Myocyte (in vitro differentiated cells): ENCODE measurements at places on chromosomes 5 and 9.

GRCh38 chr9:109017061-109017460 lies 3.8 kb upstream of the CTNNAL1 start:
- DNase-seq: no peak

DNA sequence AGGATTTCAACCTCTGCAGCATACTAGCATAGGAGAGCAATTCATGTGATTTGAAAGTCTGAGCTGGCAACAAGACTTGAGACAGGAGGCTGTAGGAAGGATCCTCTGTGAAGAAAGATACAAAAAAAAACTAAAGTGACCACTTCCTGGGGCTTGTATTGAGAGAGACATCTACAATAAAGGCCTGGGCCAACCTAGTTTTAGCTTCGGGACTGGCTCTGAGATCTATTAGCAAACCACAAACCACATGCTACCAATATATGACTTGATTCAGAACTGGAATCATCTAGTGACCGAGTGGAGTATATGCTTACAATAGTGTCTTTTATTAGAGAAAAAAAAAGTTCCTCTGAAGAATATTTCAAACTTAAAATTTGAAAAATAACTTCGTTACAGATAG lies 1448.9 kb upstream of the CDH6 start:
- DNase-seq: no peak

GRCh38 chr5:140647042-140647419 lies 399 bp downstream of the NDUFA2 start:
- DNase-seq: no peak

GRCh38 chr5:6510132-6510531 lies 61.5 kb downstream of the UBE2QL1 start:
- peak; percentile 45 for DNase-seq

DNA sequence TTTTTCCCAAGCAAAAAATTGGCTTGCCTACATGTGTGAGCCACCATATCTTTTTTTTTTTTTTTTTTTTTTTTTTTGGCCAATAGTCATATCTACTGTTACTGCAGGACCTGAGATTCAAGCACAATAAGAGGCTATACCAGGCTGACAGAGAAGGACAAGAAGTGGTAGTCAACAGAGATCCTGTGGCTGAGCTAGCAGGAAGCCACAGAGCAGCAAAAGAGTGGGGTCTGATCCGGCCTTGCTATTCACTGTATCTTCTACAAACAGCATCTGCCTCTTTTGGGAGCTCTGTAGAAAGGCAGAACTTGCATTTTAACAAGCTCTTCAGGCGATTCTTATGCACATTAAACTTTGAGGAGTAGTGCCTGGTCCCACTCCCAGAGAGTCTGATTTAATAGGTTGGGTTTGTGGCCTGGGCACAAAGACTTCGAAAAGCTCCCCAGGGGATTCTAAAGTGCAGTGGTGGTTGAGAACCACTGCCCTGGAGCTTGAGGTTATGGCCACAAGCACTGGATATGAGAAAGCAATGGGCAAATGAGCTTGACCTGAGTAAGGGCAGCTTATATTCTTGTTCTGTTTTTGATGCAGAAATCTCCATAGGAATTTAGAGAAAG lies 162.8 kb downstream of the PIK3R1 start:
- peak; percentile 79 for DNase-seq

GRCh38 chr9:73714294-73714693 lies 562.6 kb downstream of the ANXA1 start:
- no peak for DNase-seq

DNA sequence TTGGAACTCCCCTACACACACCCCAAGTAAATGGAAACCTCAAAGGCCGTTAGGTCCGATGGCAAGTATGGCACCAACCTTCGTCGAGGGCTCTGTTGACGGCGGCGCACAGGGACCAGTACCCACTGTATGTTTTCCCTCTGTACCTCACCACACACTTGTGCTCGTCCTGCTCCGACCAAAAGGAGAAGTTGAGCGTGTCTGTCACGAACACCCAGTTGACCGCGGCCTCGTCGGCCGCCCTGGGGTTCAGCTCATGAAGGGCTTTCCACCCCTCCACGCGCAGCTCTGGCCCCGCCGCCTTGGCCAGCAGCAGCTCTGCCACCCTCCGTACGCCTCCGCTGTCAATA lies 24.0 kb downstream of the HNRNPK start:
- peak; percentile 37 for DNase-seq

DNA sequence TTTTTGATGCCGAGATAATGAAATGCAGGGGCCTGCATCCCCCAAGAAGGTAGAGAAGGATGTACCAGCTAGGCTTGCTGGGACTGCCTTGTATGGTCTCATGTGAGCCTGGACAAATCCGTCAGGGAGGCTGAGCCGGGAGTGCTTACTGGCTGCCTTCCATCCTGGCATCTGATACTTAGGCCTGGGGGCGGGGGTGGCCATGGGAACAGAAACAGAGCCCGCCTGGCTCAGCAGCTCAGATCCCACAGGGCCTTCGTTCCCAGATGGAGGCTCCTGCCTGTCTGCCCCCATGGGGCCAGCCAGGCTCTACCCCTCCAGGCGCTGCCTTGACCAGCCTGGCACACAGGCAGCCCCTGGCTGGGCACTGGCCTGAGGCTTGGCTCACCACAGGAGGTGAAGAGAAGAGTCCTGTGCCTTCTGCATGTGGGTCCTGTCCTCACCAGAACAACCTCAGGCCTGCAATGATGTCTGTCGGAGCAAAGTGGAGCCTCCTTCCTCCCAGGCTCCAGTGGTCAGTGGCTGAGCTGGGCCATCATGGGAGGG lies 10.5 kb upstream of the SPATA31E1 start:
- DNase-seq: peak; percentile 30

DNA sequence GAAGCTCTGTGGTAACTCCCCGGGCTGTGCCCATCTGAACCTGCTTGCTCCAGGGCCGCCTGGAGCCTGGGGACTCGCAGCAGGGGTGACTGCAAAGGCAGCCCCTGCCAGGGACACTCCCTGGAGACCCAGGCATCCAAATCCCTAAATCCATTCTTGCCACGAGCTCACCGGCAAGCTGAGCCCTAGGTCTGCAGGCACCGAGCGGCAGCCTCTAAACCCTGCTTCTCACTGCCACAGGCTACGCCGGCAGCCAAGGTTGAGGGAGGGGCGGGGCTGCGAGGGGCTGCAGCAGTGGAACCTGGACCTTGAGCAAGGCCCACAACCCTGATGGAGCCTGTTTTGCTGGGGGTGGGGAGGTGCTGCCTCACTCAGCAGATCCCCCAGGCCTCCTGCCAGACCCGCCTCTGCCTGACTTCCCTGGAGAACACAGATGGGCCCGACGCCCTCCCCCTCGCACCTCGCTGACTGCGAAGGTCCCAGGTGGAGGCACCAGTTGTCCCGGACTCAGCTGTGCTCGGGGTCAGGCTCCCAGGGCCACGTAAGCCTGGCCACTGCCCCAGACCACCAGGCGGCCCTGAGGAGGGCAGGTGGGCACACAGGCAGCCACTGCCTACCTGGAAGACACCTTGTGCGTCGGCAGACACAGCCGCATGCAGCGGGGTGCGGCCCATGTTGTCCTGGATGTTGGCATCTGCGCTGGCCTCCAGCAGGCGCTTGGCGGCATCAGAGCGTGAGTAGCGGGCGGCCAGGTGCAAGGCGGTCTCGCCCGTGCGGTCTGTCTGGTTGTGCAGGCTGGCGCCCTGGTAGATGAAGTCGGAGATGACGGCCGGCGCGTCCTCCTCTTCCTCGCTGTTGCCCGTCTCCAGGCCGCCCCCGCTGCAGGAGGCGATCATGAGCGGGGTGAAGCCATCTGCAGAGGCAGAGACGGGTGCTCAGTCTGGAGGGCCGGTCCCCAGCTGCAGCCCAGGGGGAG lies 17.4 kb upstream of the SEC16A start:
- no peak for DNase-seq

- peak; percentile 65 for DNase-seq
Observed at GRCh38 chr9:123349691-123350480, 6.1 kb upstream of the CRB2 start.

GRCh38 chr9:124854161-124854560 lies 901 bp downstream of the WDR38 start:
- DNase-seq: no peak

DNA sequence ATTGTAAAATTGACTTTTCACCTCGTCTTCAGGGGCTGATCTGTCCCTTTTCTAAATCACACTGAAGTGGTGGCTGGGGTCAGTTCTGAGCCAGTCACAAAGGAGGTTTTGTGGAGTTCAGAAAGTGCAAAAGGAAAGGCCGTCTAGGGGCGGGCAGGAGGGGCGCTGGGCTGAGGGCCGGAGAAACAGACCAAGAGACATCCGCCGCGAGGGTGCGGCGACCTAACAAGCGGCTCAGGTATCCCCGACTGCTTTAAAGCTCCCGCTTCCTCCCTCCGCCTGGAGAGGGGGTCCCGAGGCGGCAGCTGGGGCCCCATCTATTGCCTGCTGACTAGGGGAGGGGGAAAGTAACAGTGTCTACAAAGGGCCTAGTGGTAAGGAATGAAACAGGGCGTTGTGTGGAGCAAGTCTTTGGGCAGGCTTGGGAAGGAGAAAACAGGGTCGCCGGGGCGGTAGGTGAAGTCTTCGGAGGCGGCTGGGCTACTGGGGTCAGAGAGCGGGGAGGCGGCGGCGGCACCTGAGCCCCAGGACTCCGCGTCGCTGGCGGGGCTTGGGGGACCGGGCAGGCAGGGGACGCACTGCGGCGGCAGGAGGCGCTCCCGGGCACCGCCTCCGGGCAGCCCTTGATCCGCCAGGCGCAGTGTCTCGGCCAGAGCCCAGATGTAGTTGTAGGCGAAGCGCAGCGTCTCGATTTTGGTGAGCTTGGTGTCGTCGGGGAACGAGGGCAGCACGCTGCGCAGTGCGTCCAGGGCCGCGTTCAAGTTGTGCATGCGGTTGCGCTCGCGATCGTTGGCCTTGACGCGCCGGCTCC lies 950 bp downstream of the NEUROG1 start:
- DNase-seq: no peak

GRCh38 chr5:14859980-14860379 lies 11.6 kb downstream of the ANKH start:
- no peak for DNase-seq

GRCh38 chr5:65830856-65831255 lies 95.5 kb upstream of the ERBIN start:
- DNase-seq: no peak

GRCh38 chr5:81424728-81425127 lies 30.8 kb upstream of the ACOT12 start:
- DNase-seq: no peak

DNA sequence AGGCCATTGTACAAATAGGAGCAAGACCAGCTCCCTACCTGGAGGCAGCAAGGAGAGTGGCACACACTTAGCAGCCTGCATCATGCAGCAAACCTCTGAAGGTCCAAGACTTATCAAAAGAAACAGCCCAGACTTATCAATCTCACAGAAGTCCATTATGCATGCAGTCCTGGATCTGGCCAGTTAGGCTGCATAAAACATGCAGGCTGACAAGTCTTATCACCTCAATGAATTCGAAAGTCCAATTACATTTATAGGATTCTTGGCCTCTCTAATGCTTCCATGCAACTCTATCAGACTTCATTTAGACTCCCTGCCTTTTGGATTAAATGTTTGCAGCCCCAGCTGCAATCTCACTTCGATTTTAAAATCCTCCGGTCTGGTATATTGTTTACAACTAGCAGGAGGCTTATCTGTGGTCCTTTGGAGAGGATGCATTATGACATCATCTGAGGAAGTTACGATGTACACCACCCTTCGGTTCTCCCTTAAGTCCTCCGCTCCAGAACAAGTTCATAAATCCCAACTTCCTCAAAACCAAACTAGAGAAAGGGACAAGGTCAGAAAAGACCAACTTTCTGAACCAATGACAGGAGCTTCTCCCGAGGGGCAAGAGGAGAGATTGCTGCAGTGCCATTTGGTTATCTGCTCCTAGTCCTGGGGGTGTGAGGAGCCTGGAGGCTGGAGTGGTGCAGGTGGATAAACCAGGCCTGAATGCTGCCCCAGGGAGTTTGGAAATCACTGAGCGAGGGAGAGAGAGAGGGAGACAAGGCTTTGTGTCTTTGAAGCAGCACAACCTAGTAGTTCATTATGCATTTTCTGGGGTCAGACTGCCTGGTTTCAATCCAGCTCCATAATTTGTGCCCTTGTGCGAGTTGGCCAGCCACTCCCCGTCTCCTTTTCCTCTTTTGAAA lies 313.9 kb downstream of the TLE1 start:
- no peak for DNase-seq

GRCh38 chr9:91332546-91333231 lies 29.0 kb downstream of the AUH start:
- DNase-seq: no peak

DNA sequence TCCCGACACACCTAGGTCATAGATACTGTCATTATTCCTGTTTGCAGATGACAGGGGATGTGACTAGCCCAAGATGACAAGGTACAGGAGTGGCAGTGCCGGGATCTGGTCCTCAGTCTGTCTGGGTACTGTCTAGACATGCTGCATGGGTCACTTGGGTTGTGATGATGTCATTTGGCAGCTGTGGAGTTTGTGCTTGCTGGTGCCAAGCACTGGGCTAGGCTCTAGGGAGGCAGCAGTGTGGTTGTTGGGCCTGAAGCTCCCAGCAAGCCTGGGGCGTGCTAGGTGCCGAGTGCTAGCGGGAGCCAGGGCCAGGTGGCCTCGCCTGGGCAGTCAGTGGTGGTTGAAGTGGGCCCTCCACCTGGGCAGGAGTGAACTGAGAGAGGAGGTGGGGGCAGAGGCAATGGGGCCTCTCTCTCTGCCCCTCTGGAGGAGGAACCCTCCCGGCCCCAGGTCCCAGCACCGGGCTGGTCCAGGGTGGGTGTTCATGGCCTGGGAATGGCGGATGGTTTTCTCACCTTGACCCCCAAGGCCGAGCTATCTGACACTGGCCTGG lies 8.8 kb upstream of the ASB6 start:
- no peak for DNase-seq

- DNase-seq: peak; percentile 47
Observed at GRCh38 chr5:103232393-103232999, 26.1 kb upstream of the MACIR start.

DNA sequence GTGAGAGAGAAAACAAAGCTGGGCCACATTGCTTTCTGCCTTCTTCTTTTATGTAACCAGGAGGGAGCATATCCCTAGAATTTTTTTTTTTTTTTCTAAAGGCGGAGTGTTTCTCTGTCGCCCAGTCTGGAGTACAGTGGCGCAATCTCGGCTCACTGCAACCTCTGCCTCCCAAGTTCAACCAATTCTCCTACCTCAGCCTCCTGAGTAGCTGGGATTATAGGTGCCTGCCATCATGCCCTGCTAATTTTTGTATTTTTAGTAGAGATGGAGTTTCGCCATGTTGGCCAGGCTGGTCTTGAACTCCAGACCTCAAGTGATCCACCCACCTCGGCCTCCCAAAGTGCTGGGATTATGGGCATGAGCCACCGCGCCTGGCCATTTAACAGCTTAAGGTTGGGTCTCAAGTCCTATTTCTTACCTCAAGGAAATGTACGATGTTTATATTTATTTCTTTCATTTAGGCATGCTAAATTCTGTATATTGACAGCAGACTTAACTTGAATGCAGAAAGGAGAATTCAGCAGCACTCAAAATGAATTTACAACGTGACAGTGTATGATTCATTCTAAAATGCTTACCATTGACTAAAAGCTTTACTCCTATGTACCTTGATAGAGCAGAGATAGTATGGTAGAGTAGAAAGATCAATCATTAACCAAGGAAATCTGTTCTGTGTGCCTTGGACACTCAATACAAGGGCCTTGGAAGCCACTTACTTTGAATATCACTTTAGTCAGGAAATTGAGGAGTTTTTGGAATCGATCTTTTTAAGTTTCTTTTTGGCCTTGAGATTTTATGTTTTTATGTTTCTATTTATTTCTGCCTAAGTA lies 100.9 kb downstream of the F2RL2 start:
- no peak for DNase-seq

GRCh38 chr9:1707291-1707690 lies 307.9 kb upstream of the SMARCA2 start:
- DNase-seq: no peak
